ENCODE measurements at places on chromosomes 3 and 15. TPM values are rescaled to one million over a fixed set of nuclear protein-coding genes. Genes with fewer than 3 reads are reported as not detected.

GRCh38 chr3:134601539-134602439 lies 49.0 kb downstream of the KY start:
- H3K27me3 ChIP-seq = no peaks in the 10 kb centered on the region
- DNase-seq = no peak
- H3K27ac ChIP-seq = no peak overlapping the region

- H3K27me3 ChIP-seq = no peaks in the 10 kb centered on the region
- H3K36me3 ChIP-seq = no peaks in the 10 kb centered on the region
- no peak for DNase-seq
- H3K4me1 ChIP-seq = peaks cover 4% of the 10 kb centered on the region
Observed at GRCh38 chr15:43127752-43128151, 5.6 kb upstream of the TMEM62 start.

MOBP gene
- polyA plus RNA-seq = not detected

DNA sequence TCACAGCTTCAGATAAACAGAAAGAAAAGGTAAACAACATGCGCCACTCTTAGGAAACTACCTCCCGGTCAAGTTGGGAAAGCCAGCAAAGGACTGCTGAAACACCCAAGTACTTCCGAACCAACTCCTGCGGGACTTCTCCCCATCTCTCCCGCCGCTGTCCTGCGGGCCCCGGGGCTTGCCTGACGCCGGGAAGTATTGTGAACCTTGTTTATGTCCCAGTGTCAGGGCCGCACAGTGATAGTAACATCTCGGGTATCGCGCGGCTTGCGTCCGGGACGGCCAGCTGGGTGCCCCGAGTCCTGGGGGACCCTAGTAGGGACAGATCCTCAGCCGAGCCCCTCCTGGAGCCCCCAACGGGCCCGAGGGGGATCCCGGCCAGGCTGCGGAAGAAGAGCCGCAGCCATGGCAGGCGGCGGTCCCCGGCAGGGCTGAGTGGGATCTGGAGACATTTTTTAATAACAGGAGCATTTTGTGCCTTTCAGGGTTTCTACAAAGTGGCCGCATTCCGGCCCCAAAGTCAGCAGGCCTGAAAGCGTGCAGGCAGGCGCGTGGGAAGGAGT lies 756 bp downstream of the CLPX start:
- peak overlapping the region; percentile 85 for H3K4me3 ChIP-seq
- peak overlapping the region; percentile 93 for H3K27ac ChIP-seq
- peaks cover 20% of the 10 kb centered on the region for H3K36me3 ChIP-seq
- H3K27me3 ChIP-seq = no peaks in the 10 kb centered on the region
- DNase-seq = no peak

OXTR gene
- polyA plus RNA-seq = not detected

- H3K4me1 ChIP-seq = no peaks in the 10 kb centered on the region
- no peak overlapping the region for H3K4me3 ChIP-seq
- H3K27ac ChIP-seq = no peak overlapping the region
- DNase-seq = no peak
- no peaks in the 10 kb centered on the region for H3K36me3 ChIP-seq
- H3K27me3 ChIP-seq = no peaks in the 10 kb centered on the region
Observed at GRCh38 chr15:72616491-72617210, 37.8 kb upstream of the GOLGA6B start.

DNA sequence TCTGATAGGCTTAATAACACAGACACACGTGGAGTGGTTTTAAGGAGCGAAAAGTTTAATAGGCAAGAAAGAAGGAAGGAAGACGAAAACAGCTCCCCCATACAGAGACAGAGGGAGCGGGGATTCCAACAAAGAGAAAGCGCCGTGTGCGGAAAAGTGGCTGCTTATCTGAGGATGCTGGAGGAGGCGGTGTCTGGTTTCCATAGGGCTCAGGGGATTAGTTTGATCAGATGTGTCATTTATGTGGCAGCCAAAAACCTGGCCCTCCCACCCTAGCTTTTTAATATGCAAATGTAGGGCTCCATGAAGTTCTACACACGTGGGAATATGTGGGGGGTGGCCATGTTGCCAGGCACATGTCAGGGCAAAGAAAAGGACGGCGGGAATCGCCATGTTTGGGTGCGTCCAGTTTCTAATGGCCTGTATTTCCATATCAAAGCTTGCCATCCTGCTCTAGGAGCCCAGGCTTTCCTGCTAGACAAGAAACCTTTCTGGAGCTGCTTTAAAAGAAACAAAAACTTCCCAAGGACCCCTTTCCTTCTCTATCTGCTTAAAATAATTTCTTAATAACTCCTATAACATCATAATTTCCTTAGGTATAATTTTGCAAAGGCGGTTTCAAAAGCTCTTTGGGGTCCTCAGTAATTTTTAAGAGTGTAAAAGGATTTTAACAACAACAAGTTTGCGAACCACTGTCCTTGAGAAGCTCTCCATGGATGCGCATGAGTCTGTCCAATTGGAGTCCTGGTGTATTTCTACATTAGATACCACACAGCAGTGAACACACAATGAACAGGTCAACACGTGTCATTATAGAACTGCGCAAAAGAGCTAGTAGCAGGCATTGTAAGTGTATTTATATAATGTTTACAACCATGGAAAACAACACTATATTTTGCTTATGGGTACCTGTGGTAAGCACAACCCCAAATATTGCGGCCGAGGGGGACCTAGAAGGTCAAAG lies 622 bp upstream of the ZNF589 start:
- H3K27me3 ChIP-seq = no peaks in the 10 kb centered on the region
- H3K4me1 ChIP-seq = peaks cover 14% of the 10 kb centered on the region
- peak overlapping the region; percentile 79 for H3K27ac ChIP-seq
- H3K36me3 ChIP-seq = no peaks in the 10 kb centered on the region
- H3K4me3 ChIP-seq = peak overlapping the region; percentile 92

DNA sequence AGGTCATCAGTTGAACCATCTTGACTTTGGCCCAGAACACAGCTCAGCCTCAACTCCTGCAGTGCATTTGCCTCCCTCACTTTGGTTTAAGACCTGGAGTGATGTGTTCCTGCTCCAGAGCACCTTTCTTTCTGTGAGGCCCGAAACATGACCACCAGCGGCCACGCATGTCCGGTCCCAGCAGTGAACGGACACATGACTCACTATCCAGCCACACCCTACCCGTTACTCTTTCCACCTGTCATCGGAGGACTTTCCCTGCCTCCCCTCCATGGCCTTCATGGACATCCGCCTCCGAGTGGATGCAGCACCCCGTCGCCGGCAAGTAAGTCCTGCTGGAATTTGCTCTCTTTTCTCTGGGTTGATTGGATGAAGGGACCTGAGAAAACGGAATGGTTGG lies 253.8 kb upstream of the RARB start:
- H3K4me1 ChIP-seq = no peaks in the 10 kb centered on the region
- DNase-seq = no peak
- H3K27me3 ChIP-seq = no peaks in the 10 kb centered on the region

CDC25A gene
- polyA plus RNA-seq = not detected

GRCh38 chr3:24540821-24541220 lies 46.2 kb upstream of the THRB start:
- H3K36me3 ChIP-seq = no peaks in the 10 kb centered on the region
- no peaks in the 10 kb centered on the region for H3K27me3 ChIP-seq
- no peak overlapping the region for H3K27ac ChIP-seq
- DNase-seq = no peak
- H3K4me3 ChIP-seq = no peak overlapping the region

GRCh38 chr15:85718271-85718971 lies 76.3 kb downstream of the KLHL25 start:
- H3K27me3 ChIP-seq = no peaks in the 10 kb centered on the region
- no peaks in the 10 kb centered on the region for H3K4me1 ChIP-seq
- no peak overlapping the region for H3K4me3 ChIP-seq
- DNase-seq = no peak
- H3K27ac ChIP-seq = no peak overlapping the region

DNA sequence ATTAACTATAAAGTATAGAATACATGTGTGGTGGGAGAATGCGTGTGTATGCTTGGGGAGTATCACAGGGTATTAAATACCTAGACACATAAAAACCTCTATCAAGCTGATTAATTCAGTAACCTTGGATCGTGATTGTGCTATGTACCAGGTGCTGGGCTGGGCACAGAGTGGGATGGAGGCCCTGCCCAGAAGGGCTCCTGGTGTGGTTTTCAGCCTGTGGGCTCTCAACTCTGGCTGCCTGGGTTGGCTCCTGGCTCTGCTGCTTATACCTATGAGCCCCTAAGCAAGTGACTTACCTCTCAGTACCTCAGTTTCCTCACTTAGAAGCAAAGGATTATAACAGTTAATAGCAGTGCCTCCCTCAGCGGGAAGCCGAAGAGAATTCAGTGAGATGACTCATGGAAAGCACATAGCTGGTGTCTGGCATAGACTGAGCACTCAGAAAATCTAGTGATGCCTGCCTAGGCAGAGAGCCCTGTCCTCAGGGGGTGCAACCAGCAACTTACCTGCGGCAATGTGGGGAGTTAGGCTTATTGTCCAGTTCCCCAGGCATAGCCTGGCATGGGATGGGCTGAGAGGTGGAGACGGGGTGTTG lies 90.6 kb upstream of the MYZAP start:
- H3K36me3 ChIP-seq = no peaks in the 10 kb centered on the region
- H3K4me3 ChIP-seq = no peak overlapping the region
- no peaks in the 10 kb centered on the region for H3K27me3 ChIP-seq
- no peaks in the 10 kb centered on the region for H3K4me1 ChIP-seq
- no peak for DNase-seq

DGKG gene
- polyA plus RNA-seq = not detected

DNA sequence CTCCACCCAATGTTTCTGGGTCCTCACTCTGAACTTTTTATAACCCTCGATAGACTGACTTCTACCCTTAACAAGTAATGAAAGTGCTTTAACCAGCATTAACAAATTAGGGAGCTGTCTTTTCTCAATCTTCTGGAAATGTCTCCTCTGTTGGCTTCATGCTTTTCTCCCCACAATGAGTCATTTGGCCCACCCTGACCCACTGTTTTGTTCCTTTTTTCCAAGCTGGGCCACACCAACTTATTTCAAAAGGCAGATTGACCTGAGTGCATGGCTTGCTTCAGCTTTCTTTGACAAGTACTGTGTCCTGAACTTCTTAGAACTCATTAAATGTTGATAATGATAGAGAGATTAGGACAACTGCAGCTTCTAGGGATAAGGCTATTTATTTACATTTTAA lies 199.6 kb upstream of the SEMA6D start:
- no peaks in the 10 kb centered on the region for H3K36me3 ChIP-seq
- H3K27ac ChIP-seq = no peak overlapping the region
- H3K4me3 ChIP-seq = no peak overlapping the region
- no peaks in the 10 kb centered on the region for H3K4me1 ChIP-seq

MEIS2 gene
- polyA plus RNA-seq = not detected

- H3K27ac ChIP-seq = no peak overlapping the region
- no peaks in the 10 kb centered on the region for H3K36me3 ChIP-seq
- no peaks in the 10 kb centered on the region for H3K27me3 ChIP-seq
- DNase-seq = no peak
- no peaks in the 10 kb centered on the region for H3K4me1 ChIP-seq
Observed at GRCh38 chr15:73620078-73620477, 13.1 kb downstream of the NPTN start.

- no peak overlapping the region for H3K4me3 ChIP-seq
- DNase-seq = no peak
- peaks cover 13% of the 10 kb centered on the region for H3K4me1 ChIP-seq
- H3K27ac ChIP-seq = no peak overlapping the region
- no peaks in the 10 kb centered on the region for H3K36me3 ChIP-seq
- H3K27me3 ChIP-seq = no peaks in the 10 kb centered on the region
Observed at GRCh38 chr15:34370643-34371042, 3.6 kb upstream of the LPCAT4 start.

DNA sequence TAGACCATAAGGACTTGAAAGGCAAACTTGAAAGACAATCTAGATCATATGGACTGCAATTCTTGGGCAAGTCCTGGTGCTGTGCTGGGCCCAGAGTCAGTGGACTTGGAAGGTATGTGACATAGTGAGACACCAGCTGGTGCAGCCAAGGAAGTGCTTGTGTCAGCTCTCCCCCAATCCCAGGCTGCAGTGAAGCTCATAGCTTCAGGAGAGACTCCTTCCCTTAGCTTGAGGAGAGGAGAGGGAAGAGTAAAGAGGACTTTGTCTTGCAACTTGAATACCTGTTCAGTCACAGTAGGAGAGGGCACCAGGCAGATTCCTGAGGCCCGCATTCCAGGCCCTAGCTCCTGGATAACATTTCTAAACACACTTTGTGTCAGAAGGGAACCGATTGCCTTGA lies 127.4 kb upstream of the ZPLD1 start:
- H3K27me3 ChIP-seq = no peaks in the 10 kb centered on the region
- no peaks in the 10 kb centered on the region for H3K36me3 ChIP-seq
- no peak overlapping the region for H3K27ac ChIP-seq
- DNase-seq = no peak
- H3K4me3 ChIP-seq = no peak overlapping the region
- H3K4me1 ChIP-seq = no peaks in the 10 kb centered on the region

DNA sequence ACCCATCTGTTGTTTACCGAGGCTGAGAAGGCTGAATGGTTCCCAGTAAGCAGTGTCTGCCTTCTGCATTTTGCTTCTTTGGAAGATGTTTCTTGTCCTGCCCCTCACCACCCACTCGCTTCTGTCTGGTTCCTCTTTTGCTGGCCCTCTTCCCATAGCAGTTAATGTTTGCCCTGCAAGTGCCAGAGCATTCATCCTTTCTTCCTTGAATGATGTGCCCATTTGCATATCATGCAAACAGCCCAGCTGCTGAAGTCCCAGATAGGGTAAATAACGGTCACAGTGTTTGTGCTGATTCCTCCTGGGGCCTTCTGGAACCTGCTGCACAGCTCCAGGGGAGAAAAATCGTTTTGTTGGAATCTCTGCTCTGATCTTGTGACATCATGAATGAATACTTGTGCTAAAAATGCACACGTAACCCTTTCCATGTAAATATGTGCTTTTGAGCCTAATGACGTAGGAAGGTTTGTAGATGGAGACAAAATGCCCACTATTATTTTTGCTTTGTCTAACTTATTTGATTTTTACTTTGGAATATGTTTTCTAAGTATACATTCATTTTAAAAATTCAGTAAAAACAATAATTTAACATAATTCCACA lies 381.0 kb downstream of the SOX2 start:
- H3K27ac ChIP-seq = no peak overlapping the region
- DNase-seq = no peak
- no peaks in the 10 kb centered on the region for H3K4me1 ChIP-seq
- no peaks in the 10 kb centered on the region for H3K27me3 ChIP-seq
- H3K4me3 ChIP-seq = no peak overlapping the region
- no peaks in the 10 kb centered on the region for H3K36me3 ChIP-seq

DNA sequence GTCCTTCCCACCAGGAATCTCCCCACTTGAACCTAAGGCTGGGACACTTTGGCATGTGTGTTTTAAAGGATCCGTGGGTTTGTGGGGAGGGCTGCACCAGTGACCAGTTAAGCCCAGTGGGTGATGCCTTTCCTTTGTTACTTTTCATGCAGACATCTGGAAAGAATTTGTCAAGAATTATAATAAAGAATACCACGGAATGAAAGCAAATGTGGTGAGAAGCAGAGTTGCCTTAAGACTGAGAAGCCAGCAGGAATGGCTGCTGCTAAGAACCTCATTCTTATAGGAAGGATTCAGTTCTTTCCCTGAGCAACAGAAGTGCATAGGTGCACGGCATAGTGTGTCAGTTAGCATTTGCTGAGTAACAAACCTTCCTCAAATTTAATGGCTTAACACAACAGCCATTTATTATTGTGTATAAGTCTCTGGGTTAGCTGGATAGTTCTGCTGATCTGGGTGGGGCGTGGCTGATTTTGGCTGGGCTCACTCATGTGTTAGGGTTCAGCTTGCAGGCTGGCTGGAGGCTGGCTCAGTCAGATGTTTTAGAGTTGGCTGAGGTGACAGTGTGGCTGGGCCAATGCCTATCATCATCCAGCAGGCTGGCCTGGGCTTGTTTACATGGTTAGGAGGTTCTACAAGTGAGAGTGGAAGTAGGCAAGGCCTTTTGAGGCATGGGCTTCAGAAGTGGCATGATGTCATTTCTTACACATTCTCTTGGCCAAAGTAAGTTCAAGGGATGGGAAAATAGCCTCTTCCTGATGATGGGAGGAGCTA lies 262.7 kb upstream of the CTDSPL start:
- H3K27ac ChIP-seq = no peak overlapping the region
- H3K27me3 ChIP-seq = no peaks in the 10 kb centered on the region
- no peak overlapping the region for H3K4me3 ChIP-seq

Measured in naive thymus-derived CD4-positive, alpha-beta T cell (primary cell).